Stimulated activated CD4-positive, alpha-beta T cell treated with anti-CD3 and anti-CD28 coated beads, TNF-alpha, amount 100 ng/mL, for 4 hours (primary cell): ENCODE measurements at places on chromosomes 12 and 14.

DNA sequence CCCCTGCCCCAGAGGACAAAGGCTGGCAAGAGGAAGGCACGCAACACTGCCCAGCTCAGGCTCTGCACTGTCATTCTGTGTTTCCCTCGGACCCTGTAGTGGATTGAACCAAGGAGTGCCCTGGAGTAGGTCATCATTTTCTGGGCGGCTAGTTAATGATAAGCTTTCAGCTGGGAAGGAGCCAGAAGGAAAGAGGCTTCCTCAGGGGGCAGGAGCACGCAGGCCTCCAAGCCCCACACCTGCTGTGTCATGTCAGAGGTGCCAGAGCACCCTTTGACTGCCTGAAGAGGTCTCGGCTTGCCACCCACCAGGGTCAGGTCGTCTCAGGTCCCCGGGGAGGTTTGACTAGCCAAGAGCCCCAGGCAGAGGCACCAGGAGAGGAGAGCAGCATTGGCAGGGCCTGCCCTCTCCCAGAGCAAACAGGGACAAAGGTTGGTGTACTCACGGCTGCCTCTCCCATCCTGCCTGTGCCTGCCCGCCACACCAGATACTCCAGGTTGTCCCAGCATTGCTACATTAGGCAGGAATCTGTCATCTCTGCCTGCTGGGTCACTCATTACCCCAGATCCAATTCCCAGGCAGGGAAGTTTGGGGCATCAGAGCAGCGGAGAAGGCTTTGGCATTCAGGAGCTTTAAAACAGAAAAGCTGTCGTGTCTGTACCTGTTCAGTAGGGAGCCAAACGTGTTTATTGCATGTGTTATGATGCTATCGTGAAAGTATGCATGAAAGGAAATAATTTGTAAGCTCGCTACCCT is 33.5 kb upstream of the ATP2A2 start:
- no peak for DNase-seq

- DNase-seq = no peak
Observed at GRCh38 chr14:76081642-76082041, 70.1 kb upstream of the GPATCH2L start.

GRCh38 chr12:86233126-86233525 is 23.1 kb downstream of the MGAT4C start:
- DNase-seq = no peak

- no peak for DNase-seq
Observed at GRCh38 chr12:115922952-115923564, 354.4 kb downstream of the MED13L start.

DNA sequence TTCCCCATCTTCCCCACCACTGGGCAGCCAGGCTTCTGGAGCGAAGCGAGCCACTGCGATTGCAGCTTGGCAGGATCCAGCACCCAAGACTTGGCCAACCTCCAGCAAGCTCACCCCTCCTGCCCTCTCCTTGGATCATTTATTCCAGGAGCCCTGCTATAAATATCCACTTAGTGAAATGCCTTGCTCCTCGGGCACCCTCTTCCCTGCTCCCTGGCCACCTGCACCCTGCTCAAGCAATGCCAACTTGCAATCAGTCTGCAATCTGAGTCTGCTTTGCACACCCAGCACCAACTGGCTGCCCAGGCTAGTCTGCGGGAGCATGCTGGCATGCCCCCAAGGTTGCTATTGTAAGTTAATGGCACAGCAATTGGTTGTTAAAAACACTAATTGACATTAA is 666.0 kb downstream of the MED13L start:
- DNase-seq = no peak

DNA sequence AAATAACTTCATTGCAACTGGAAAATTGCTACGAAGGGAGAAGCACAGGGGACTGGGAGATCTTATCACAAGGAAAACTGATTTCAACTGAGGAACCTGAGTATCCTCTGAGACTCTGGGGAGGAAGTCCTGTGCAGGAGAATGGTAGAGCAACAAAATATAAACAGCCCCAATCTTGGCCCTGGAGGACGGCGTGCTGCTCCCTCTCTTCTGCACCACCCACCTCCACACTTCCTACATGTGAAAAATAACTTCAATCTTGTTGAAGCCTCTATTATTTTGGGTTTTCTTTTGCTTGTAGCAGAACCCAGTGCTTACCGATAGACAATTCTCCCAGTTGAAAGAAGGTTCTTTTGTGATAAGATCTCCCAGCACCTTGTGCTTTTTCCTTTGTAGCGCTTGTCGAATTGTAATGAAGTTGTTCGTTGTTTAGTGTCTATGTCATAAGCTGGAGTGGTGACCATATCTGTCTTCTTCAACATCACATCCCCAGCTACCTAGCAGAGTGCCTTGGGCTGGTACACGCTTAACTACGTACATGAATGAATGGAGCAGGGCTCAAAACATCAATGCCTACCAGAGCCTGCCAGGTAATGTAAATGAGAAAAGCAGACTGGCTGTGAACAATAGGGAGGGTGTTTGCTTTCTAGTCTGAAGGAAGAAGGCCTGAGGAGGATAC is 2.8 kb upstream of the CD4 start:
- no peak for DNase-seq

GRCh38 chr12:114672817-114673168 is 11.2 kb downstream of the TBX3 start:
- no peak for DNase-seq

GRCh38 chr12:69529021-69529420 is 56.2 kb upstream of the CCT2 start:
- no peak for DNase-seq

GRCh38 chr12:27667540-27667939 is 28.7 kb upstream of the REP15 start:
- DNase-seq = no peak

DNA sequence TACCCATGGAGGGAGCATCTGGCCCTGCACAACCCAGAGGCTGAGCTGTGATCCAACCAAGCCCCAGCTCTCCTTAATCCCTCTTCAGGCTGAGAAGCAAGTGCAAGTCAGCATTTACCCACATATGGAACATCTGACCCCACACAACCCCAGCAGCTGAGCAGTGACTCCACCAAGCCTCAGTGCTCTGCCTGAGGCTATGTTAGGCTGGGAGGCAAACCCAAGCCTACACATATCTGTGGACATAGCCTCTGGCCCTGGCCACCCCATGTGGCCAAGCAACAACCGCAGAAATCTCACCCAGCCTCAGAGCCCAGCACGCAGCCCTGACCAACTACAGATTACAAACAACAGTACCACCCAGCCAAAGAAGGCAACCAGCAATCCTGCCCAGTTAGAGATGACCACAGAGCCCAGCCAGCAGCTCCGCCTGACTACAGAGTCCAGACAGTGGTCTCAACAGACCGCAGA is 142.8 kb downstream of the NUAK1 start:
- no peak for DNase-seq
